ENCODE measurements at places on chromosomes 4 and X.

- DNase-seq, result no peak
Observed at GRCh38 chrX:72683631-72684030, 30.5 kb downstream of the PHKA1 start.

DNA sequence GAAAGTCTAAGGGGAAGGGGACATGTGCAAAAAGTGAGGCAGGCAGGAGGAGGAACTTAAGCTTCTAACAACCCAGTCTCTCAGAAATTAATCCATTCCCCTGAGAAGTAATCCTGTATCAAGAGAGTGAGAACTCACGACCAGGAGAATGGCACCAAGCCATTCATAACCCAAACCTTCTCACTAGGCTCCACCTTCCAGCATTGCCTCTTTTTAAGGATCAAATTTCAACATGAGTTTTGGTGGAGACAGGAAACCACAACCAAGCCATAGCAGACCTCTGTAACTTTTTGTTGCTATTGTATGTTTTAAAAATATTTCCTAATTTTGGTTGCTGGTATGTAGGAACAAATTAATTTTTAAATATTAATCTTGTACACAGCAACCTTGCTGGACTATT is 32.8 kb downstream of the PASD1 start:
- DNase-seq, result no peak

- DNase-seq, result no peak
Observed at GRCh38 chr4:185837415-185838103, 25.6 kb upstream of the SORBS2 start.

GRCh38 chr4:25172961-25173915 is 13.0 kb upstream of the SEPSECS start:
- peak; percentile 36 for DNase-seq

DNA sequence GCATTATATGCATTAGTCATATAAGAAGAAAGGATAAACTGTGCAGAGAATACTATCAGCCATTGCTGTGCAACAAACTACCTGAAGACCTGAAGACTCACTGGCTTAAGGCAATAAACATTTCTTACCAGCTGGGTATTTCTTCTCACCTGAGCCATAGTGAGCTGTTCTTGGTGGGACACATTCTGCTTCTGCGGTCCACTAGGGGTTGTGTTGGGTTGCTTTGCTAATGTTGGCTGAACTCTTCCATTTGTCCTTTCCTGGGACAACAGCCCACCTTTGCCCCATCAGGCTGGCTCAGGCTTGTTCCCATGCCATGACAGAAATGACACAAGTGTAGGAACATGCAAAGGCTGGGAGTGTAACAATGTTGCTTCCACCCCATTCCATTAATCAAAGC is 388.6 kb downstream of the PCDH7 start:
- DNase-seq, result no peak

DNA sequence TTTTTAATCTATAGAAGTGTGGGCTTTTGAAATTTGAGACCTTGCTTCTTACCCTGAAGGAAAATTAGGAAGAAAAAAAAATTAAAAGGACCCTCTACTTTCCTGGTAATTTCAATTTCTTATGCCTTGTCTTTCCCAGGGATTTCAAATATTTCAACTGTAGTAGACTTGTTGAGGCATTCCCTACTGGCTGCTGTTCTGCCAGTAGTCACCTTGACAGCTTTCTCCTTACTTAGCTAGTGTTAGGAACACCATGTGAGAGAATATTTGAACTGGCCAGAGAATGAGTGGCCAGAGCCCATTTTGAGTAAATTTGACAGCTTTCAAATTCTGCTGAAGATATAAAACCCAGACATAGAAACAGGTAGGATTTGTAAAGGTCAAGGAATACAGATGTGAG is 24.0 kb upstream of the GBA3 start:
- DNase-seq, result no peak

GRCh38 chrX:142831961-142832530 is 193.7 kb upstream of the SPANXN4 start:
- DNase-seq, result no peak

GRCh38 chrX:71212536-71212935 is 10.5 kb upstream of the GJB1 start:
- DNase-seq, result no peak

- no peak for DNase-seq
Observed at GRCh38 chrX:40467454-40467853, 113.3 kb upstream of the ATP6AP2 start.

GRCh38 chr4:10611673-10612072 is 72.9 kb downstream of the CLNK start:
- no peak for DNase-seq

GRCh38 chr4:6270636-6271121 is 1.0 kb downstream of the WFS1 start:
- DNase-seq, result no peak

DNA sequence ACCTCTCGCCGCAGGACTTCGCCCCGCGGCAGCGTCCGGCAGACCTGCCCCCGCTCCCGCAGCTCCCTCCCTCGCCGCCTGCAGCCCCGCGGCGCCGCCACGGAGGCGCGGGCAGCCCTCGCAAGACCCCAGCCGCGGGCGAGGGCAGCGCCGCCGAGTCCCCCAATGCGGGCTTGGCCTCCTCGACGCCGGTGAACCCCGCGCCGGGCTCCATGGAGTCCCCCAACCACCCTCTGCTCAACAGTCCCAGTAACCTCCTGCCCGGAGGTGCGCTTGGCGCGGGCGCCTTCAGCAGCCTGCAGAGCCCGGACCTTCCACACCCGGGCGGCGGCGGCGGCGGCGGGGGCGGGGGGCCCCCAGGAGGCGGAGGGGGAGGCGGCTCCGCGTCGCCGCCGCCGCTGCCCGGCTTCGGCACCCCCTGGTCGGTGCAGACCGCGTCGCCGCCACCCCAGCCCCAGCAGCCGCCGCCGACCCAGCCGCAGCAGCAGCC is 1.2 kb downstream of the CPEB2 start:
- DNase-seq, result no peak

DNA sequence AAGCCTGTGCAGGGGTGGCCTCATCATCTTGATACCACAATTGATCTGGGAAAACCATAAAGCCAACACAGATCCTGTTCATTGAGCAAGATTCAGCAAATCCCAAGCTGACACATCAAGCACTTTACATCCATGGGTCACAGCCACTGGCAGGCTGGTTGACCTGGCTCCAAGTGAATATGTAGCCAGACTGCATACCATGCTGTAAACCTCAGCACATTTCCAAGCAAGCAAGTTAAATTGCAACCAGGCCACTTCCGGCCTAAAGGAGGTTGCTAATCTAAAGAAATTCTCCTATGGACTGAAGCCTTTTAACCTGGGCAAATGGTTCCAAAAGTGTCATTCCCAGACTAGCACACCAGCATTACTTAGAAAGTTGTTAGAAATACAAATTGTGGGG is 54.4 kb upstream of the USP26 start:
- DNase-seq, result no peak

DNA sequence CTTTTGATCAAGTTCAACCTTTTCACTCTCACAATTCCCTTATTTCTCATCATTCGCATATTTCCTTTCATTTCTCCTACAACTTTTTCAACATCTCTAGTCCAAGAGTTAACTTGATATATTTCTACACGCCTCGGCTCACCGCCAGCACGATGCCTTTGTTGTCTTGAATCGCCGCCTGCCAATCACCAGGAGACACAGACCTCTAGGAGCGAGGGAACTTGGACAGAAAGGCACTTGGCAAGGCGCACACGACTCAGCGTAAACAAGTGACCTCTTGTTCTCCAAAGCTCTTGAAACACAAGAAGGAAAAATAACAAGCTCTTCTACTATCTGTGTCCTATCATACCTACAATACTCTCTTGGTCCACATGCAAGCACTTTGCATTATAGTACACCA is 27.1 kb upstream of the RBMX start:
- DNase-seq, result no peak

GRCh38 chrX:134541906-134542305 is 81.9 kb downstream of the HPRT1 start:
- DNase-seq, result no peak

- no peak for DNase-seq
Observed at GRCh38 chr4:15605537-15605936, 49.6 kb downstream of the FBXL5 start.

- no peak for DNase-seq
Observed at GRCh38 chr4:175176710-175177109, 258.6 kb downstream of the ADAM29 start.

DNA sequence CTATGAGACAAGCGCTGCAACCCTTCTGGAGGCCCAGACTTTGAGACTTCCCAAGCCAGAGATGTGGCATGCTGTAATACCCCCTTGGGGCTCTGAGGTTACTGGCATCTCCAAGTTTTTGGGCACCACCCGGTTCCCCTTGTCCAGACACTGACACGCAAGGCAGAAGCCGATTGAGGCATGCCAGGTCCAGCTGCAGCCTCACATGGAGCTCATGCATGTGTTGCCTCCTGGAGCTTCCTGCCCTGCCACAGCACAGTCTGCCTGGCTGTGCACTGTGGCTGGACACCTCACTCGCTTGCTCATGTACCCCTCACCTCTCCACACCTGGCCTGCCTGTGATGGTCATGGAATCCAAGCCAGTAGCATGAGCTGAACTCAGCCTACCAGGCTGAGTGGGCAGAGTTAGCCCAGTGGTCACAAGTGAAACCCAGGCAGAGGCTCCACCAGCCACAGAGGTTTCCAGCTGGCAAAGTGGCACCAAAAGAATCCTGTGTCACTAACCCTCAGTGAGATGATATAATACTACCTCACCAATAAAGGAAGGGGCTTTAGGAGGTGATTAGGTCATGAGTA is 789.2 kb upstream of the INTU start:
- no peak for DNase-seq

DNA sequence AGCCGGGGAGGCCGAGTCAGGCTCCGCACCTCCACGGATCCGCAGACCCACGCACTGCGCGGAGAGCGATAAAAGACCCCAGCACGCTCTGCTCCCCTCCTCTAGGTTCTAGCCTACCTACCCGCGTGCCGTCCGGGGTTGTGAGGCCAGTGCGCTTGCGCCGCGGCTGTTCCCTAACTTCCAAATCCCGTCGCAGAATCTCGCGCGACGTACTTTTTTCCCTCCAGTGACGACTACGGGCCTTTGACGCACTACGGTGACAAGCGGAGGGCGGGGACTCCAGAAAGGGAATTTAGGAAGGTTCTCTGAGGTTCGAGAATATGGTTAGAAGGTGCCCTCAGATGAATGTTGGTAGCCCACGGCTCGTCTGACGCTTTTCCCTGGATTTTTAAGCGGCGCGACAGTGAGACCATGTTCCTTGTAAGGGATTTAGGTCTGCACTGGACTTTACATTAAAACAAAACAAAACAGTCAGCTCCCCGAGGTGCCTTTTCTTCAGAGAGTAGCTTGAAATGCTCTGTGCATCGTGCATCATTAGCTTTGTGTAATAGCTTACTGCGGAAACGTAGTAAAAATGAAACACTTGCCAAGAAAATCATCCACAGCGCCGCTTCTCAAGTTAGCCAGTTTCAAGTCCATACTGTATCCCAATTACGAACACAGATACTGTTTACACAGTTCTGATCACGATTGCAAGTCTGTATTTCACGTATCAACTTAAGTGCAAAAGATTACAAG is at the start of gene NKRF:
TSS of gene NKRF (minus strand) at position 145 of the 738 bp plus-strand sequence.
- DNase-seq, result peak; percentile 93

- DNase-seq, result no peak
Observed at GRCh38 chrX:37867536-37868153, 20.3 kb upstream of the DYNLT3 start.

DNA sequence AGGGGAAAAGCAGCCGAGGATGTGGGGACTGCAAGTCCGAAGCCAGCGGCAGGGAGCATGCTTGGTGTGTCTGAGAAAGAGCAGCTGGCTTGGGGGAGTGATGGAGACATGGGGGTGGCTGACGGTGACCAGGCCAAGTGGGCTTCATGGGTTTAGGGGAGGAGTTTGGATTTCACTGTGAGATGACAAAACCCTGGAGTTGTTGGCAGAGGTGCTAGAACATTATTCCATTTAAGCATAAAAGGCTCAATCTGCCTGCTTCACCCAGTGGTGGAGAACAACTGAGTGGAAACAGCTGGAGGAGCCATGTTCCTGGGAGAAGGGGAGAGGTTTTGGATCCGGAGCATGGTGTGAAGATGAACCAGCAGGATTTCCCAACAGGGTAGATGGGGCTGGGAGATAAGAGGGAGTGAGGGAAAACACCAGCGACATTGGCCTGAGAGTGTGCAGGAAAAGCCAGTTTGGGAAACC is 318.0 kb upstream of the TAPT1 start:
- no peak for DNase-seq

DNA sequence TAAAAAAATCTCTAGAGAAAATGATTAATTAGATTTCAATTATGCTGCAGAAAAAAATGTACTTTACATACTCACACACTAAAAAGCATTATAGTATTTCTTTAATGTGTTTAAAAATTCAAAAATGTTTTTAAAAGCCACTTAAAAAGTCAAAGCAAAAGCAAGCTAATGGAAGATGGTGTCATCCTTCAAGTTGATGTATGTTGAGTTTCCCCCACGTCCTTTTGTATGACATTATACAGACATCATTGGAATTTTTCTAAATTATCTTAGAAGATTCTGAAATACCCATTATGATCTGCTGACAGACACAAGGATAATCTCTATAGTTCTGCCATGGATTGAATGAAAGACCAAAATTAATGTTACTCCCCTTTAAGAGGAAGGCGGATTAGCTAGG is 393.7 kb upstream of the TENM3 start:
- no peak for DNase-seq

DNA sequence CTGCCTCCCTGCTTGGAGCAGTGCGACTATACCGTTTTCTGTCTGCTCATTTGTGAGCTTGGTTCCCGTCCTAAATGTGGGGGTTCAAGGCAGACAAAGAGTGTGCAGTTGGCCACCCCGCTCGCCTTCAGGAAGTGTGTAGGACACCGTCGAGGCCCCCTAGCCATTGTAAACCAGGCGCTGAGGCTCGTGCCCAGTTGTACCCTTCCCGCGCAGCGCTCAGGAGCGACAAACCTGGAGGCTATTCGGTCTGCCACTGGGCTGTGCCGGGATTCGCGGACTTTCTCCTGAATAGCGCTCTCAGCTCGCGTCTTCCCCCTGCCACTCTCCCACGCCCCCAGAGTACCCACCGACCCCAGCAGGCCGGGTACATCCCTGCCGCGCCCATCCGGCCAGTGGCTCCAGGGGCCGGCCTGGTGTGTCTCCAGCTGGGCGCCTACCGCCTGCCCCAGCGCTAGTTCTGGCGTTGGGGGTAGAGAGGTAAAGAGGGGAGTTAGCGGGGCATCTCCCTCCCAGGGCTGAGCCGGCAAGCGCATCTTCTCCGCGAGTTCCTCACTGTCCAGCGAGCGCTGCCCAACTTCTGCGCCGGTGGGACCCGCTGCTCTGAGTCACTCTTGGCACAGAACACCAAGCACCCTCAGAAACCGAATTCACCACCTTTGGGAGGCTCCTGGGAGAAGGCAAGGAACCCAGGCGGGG is 880 bp upstream of the LONRF3 start:
- DNase-seq, result no peak

- no peak for DNase-seq
Observed at GRCh38 chrX:54695231-54695630, 102.8 kb downstream of the ITIH6 start.

Measured in CD4-positive, alpha-beta T cell treated with Interleukin-1 beta for 1 hour (primary cell).